ENCODE measurements at places on chromosomes 2 and 18. TPM values are rescaled to one million over a fixed set of nuclear protein-coding genes. Genes with fewer than 3 reads are reported as not detected.

SPATA3 gene
- not detected for total RNA-seq

CHRND gene
- not detected for total RNA-seq

RGPD4 gene
- total RNA-seq: not detected

ANO7 gene
- 0.68 TPM for total RNA-seq

SLC5A7 gene
- not detected for total RNA-seq

DNMT3A gene
- 19.6 TPM for total RNA-seq

C2orf78 gene
- total RNA-seq: not detected

PIEZO2 gene
- 100.0 TPM for total RNA-seq

CNNM4 gene
- 4.7 TPM for total RNA-seq

CLEC4F gene
- total RNA-seq: 0.18 TPM

HOXD3 gene
- 7.2 TPM for total RNA-seq

NEB gene
- total RNA-seq: 1.5 TPM

MAL gene
- 3.1 TPM for total RNA-seq

ATP5MC3 gene
- total RNA-seq: 163 TPM

ARL5A gene
- 49.2 TPM for total RNA-seq

DLX2 gene
- total RNA-seq: 0.41 TPM

HRH4 gene
- not detected for total RNA-seq

BUB1 gene
- total RNA-seq: 11.5 TPM

OTX1 gene
- total RNA-seq: not detected

PLCD4 gene
- 0.93 TPM for total RNA-seq

CNNM3 gene
- total RNA-seq: 6.7 TPM

EVX2 gene
- total RNA-seq: not detected

PPP1CB gene
- 101 TPM for total RNA-seq

BCS1L gene
- 37.6 TPM for total RNA-seq

CXCR1 gene
- not detected for total RNA-seq

HOXD12 gene
- not detected for total RNA-seq

GAL3ST2 gene
- not detected for total RNA-seq

VWA3B gene
- total RNA-seq: not detected

THSD7B gene
- not detected for total RNA-seq

SRD5A2 gene
- not detected for total RNA-seq

NRP2 gene
- total RNA-seq: 533 TPM

PPP4R3B gene
- total RNA-seq: 40.8 TPM

CGREF1 gene
- total RNA-seq: 3.4 TPM

DSG1 gene
- not detected for total RNA-seq

OLA1 gene
- 93.5 TPM for total RNA-seq

SPIRE1 gene
- total RNA-seq: 23.0 TPM

KIF3C gene
- total RNA-seq: 43.6 TPM

NPPC gene
- total RNA-seq: 0.82 TPM

TMEM247 gene
- not detected for total RNA-seq

LYPD6 gene
- total RNA-seq: 1.1 TPM

ARHGAP15 gene
- total RNA-seq: not detected

GALNT13 gene
- total RNA-seq: 0.53 TPM

BMP10 gene
- not detected for total RNA-seq

TMEM169 gene
- total RNA-seq: 0.29 TPM

DSC2 gene
- total RNA-seq: 0.64 TPM

DHRS9 gene
- total RNA-seq: not detected

VIL1 gene
- total RNA-seq: not detected

REEP1 gene
- total RNA-seq: 0.06 TPM

CYP26B1 gene
- total RNA-seq: 0.44 TPM

MORN2 gene
- total RNA-seq: 8.4 TPM

SULT1C2 gene
- not detected for total RNA-seq

GAD1 gene
- not detected for total RNA-seq

FEV gene
- not detected for total RNA-seq

All from glomerular endothelial cell (primary cell).